ENCODE measurements at places on chromosomes 13 and 19. TPM values are rescaled to one million over a fixed set of nuclear protein-coding genes. Genes with fewer than 3 reads are reported as not detected.

GRCh38 chr19:13079542-13079986, 23.1 kb downstream of the LYL1 start:
- DNase-seq: no peak

GRCh38 chr13:34044660-34045080, 226.7 kb downstream of the RFC3 start:
- no peak for DNase-seq

DNA sequence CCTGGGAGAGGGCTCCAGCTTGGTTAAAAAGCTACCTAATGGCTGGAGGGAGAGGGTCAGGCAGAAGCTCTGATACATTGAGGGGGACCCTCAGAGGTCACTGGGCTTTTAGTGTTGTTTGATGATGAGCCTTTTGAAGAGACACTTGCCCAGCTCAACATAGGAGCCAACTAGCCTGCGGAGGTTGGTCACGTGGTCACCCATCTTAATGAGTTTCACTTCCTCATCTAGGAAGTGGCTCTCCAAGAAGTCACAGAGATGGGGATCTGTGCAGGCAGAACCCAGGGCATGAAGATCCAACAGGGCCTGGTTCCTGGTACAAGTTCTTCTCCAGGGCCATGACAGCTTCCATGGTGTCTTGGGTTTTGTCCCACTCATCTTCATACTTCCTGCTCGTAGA, 33.4 kb downstream of the IPO5 start:
- DNase-seq: no peak

- no peak for DNase-seq
These were observed 298.3 kb downstream of the DIAPH3 start for GRCh38 chr13:59865398-59865797.

DNA sequence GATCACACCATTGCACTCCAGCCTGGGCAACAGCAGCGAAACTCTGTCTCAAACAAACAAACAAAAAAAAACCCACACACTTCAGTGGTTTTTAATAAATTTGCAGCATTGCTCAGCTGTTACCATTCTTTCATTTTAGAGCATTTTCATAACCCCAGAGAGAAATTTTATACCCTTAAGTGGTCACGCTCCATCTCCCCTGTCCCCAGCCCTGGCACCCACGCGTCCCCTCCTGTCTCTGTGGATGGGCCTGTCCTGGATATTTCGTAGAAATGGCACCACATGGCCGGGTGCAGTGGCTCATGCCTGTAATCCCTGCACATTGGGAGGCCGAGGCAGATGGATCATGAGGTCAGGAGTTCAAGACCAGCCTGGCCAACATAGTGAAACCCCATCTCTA, 7.8 kb downstream of the THOP1 start:
- no peak for DNase-seq

- DNase-seq: no peak
These were observed 47.5 kb downstream of the COLGALT1 start for GRCh38 chr19:17602872-17603510.

DNA sequence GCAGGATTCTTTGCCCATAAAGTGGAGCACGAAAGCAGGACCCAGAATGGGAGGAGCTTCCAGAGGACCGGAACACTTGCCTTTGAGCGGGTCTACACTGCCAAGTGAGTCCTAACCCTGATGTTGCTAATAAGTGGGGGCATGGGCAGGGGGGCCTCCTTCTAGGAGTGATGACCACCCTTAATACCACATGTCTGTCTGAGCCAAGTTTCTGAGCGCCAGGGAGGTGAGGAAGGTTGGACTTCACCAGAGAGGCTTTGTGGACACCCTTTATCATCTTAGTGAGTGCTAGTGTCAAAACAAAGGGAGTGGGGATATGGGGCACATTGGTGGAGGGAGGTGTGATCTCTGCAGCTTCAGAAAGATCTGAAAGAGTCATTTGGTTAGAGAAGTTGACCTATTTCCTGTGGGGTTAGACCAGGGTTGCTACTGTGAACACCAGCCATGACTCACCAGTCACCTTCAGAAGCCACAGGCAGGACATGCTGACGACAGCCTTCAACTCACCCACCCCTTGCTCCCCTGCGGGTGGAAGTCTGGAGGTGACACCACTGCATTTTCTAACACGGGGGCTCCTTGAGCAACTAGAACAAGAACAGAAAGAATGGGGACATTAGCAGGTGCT, 8.8 kb downstream of the ALOX5AP start:
- DNase-seq: peak; percentile 60

DNA sequence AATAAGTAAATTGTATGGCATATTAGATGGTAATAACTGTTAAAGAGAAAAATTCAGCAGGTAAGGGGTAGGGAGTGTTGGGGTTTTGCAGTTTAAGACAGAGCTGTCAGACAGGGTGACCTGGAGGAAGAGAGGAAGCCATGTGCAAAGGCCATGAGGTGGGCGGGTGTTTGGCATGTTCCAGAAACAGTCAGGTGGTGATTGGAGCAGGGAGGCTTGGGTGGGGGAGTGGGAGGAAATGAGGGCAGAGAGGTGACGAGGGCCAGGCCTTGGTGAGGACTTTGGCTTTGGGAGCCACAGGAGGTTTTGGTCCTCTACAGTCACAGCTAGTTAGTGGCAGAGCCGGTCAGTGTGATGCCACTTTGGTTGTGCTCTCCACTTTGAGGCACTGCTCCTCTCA, 20.1 kb downstream of the RYR1 start:
- no peak for DNase-seq

- DNase-seq: no peak
These were observed 154.8 kb downstream of the ABCC4 start for GRCh38 chr13:95146486-95146885.

DNA sequence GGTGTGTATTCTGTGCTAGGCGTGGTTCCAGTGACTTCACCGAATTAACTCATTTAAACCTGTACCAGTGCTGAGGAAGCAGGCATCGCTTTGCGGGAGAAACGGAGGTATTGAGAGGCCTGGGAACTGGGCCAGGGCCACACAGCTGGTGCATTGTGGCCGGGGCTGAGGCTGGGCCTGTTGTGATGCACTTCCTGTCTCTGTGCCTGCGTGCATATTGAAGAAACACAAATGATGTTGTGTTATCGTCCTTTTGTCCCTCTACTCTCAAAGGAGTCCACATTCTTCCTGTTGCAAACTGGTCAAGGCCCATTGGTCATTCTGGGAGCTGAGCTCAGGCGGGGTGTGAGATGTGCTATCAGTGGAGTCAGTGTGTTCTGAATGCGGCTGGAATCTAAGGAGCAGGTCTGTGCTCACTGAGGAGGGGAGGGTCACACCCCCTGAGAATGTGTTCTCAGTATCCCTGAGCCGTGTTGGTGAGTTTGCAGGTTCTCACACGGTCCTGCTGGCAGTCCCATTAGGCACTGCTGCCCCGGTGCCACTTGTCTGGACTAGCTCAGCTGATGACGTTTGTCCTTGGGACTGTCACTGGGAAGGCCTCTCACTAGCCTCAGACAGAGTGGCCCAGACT, 62.1 kb downstream of the ARHGEF7 start:
- peak; percentile 53 for DNase-seq

DNA sequence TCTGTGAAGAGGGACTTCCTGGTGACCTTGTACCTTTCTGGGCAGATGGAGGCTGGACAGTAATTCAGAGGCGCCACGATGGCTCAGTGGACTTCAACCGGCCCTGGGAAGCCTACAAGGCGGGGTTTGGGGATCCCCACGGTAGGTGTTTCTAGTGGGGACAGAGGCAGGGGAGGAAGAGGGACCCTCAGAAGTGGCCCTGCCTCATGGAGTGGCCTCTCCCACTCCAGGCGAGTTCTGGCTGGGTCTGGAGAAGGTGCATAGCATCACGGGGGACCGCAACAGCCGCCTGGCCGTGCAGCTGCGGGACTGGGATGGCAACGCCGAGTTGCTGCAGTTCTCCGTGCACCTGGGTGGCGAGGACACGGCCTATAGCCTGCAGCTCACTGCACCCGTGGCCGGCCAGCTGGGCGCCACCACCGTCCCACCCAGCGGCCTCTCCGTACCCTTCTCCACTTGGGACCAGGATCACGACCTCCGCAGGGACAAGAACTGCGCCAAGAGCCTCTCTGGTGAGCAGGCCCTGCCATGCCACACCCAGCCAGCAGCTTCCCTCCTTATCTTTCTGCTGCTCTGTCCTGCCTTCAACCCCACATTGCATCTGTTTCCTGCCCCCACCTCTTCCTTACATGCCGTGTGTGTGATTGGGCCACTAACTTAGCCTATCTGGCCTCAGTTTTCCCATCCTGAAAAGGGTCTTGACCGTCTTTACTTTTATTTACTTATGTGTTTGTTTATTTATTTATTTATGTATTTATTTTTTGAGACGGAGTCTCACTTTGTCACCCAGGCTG, 7.3 kb downstream of the ANGPTL4 start:
- DNase-seq: no peak

GRCh38 chr13:94033098-94033497, 446.4 kb downstream of the DCT start:
- DNase-seq: no peak

DNA sequence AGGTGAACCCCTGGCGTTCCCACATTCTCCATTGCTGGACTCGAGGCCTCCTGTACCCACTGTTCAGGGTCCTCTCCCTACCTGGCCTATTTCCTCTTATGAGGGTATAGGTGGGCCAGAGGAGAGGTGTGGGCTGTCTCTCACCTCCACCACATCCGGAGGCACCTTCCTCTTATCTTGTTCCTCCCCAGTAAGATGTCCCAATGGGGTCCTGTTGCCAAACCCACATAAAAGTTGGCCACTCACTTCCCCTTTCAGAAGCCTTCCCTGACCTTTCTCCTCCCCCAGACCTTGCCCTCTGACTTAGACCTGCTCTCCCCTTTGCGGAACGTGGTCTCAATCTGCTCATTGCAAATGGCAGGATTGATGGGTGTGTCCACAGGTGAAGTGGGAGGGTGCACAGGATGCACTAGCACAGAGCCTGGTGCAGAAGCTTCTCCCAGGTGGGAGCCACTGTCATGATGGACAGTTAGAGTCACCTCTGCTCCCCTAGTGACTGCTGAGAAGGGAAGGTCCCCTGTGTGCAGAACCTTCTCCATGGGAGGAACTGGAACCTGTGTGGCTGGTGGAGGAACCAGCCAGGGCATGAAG, 1.3 kb downstream of the CYP4F3 start:
- DNase-seq: no peak

- DNase-seq: no peak
These were observed 239.8 kb downstream of the COG6 start for GRCh38 chr13:39895254-39895653.

DNA sequence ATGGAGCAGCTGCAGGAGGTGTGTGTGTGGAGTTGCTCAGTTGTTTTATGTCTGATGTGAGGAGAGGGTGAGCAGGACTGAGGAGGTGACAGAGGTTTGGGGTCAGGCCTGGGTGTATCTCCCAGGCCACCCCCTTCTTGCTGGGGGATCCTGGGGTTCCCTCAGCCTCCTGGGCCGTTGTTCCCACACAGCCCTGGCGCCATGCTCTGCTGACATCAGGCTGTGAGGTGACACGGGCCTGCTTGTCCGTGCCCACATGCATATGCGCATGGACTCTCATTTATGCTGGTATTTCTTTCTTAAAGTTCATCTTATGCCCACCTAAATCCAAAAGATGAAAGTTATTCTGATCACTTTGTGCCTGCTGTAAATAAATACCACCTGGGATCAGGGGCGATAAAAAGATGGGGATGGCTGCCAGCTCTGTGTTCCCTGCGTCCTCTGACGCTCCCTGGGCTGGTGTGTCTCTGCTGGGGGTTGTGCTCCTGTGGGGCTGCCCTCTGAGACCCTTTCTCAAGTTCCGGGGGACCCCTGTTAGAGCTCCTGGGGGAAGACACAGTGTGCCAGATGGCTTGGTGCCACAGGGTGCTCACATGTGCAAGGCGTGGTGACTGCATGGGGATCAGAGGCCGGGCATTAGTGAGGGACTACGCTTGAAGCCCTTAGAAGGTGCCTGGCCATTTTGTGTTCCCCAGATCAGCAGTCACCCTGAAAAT, 12.6 kb downstream of the NAXD start:
- no peak for DNase-seq

GRCh38 chr19:16104722-16105121, 7.0 kb upstream of the RAB8A start:
- no peak for DNase-seq

- peak; percentile 46 for DNase-seq
These were observed 10.2 kb downstream of the OXGR1 start for GRCh38 chr13:96984051-96984508.

DNA sequence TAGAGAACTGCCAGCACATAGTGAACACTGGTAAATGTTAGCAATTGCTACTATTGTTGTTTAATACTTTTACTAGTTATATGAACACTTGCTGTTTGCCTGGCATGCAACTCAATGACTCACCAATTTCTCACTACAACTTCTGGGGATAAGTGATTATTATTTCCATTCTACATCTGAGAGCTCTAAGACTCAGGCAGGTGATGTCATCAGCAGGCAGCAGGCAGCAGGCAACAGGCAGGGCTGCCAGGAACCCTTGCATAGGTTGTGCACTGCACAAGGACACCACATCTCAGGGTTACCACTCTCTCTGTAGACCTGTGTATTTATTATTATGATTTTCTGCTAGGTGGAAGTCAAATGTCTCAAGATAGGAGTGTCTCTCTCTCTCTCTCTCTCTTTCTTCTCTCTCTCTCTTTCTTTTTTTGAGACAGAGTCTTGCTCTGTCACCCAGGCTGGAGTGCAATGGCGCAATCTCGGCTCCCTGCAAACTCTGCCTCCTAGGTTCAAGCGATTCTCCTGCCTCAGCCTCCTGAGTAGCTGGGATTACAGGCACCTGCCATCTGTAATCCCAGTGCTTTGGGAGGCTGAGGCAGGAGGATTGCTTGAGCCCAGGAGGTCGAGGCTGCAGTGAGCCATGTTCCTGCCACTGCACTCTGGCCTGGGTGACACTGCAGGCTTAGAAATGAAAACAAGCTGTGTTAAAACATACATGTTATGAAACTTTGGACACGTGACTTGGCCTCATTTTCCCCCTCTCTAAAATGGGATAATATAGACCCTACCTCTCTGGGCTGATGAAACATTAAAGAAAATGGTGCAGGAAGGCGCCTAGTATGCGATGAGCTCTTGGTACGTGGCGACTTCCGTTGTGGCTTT, 22.7 kb downstream of the HPN start:
- DNase-seq: no peak

DNA sequence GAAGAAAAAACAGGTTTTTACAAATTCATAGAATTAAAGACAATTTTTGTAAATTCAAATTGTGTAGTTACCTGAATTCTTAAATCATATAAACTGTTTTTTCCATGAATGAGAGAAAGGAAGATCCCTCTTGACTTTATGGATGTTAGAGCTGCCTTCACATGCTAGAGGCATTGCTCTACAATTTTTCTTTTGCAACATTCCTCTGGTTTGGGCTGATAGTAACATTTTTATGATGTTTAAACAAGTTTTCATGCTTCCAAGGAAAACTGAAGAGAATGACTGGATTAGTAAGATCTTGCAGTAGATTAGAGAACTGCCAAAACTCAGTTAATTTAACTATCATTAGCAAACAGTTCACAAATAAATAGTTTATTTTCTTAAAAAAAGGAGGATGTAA, 250.6 kb downstream of the GPC6 start:
- DNase-seq: no peak

GRCh38 chr19:15431396-15432017, 12.7 kb upstream of the AKAP8L start:
- no peak for DNase-seq

GRCh38 chr19:310141-310651, 19.0 kb upstream of the PLPP2 start:
- no peak for DNase-seq

The CYP4F22 gene
- total RNA-seq: 0.17 TPM

The C19orf12 gene
- 22.8 TPM for total RNA-seq

The CKM gene
- total RNA-seq: not detected

The CRB3 gene
- total RNA-seq: 75.9 TPM

The WDFY2 gene
- 8.7 TPM for total RNA-seq

The IQCN gene
- total RNA-seq: 2.9 TPM

The VSTM1 gene
- total RNA-seq: not detected
